ENCODE measurements at places on chromosomes 7 and 10.

- DNase-seq = no peak
Measured at GRCh38 chr10:125089469-125089868, 70.9 kb downstream of the CTBP2 start.

DNA sequence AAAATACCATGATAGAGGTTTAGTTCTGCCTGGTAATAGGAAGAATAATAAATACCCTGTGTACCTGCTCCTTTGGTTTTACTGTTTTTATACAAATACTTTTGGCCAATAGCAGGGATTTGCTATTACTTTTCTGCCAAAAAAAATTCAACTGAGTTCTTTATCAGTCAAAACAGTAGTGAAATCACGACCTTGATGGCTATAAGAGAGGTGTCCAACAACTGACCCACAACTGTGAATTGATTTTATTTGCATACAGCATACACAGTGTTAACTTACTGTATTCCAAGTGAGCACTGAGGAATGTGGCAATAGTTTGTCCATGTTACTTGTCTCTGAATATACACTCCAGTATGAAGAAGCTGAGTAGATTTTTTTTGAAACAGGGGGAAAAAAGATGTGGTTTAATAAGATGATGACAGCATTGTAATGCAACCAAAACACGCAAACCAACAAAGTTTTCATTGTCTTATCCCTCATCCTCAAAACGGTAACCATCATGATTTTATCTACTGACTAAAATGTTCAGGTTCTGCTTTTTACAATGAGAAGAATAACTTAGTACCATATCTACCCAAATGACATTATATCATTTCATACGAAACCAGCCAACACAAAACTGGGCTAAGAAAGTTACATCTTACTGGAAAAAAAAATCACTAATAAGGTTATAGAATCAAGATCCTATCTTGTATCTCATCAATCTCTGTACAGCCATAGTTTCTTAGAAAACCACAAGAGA lies 63.3 kb downstream of the GSAP start:
- no peak for DNase-seq

- DNase-seq = no peak
Measured at GRCh38 chr10:51875610-51876009, 176.2 kb upstream of the CSTF2T start.

GRCh38 chr10:49187950-49188761 lies at the start of gene TMEM273:
TSS of gene TMEM273 (minus strand) at chr10:49188391. CDS start at chr10:49188336, 55 bp downstream.
- DNase-seq = no peak

- no peak for DNase-seq
Measured at GRCh38 chr10:4190876-4191275, 405.9 kb upstream of the KLF6 start.

DNA sequence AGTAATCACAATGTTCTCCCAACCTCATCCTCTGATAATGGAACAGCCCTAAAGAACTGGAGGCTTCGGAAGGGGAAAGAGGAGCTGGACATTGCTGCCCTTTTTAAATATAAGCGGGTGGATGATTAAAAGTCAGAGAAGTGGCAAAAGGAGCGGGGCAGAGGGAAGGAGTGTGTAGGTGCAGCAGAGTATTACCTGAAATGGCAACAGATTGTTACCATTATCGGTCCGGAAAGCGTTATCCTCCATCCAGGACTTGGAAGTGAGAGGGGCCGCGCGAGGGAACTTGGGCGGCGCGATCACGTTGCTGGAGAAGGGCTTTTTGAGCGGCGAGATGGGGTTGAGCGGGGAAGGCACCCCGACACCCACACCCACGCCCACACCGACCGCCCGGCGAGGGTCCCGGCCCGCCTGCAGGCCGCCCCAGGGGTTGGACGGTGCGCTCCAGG lies 51.7 kb downstream of the CPEB3 start:
- DNase-seq = no peak

GRCh38 chr10:71127104-71127503 lies 85.3 kb upstream of the UNC5B start:
- no peak for DNase-seq

- DNase-seq = no peak
Measured at GRCh38 chr10:49153971-49154370, 20.1 kb upstream of the FAM170B start.

- DNase-seq = no peak
Measured at GRCh38 chr10:92149261-92149660, 141.6 kb downstream of the CPEB3 start.
